GM06990 (cell line): ENCODE measurements at places on chromosomes 3 and 15.

DNA sequence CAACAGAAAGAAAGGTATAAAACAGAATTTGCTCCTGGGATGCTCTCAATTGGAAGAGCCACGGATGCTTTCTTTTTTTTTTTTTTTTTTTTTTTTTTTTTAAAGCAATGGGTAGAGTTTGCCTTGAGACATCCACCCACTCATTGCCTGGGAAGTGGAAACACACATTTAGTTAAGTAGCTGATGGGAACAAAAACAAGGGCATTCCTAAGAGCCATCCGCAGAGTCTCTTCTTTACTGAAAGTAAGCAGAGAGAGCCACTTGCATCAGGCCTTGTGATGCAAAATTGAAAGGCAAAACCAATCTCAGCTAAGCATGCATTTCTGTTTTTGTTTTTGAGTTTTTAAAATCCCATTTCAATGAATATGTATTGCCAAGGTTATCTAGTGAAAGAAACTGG, 787.9 kb upstream of the LMCD1 start:
- DNase-seq, result no peak

- no peak for DNase-seq
These were observed 140.4 kb downstream of the GABRB3 start for GRCh38 chr15:26632500-26632899.

DNA sequence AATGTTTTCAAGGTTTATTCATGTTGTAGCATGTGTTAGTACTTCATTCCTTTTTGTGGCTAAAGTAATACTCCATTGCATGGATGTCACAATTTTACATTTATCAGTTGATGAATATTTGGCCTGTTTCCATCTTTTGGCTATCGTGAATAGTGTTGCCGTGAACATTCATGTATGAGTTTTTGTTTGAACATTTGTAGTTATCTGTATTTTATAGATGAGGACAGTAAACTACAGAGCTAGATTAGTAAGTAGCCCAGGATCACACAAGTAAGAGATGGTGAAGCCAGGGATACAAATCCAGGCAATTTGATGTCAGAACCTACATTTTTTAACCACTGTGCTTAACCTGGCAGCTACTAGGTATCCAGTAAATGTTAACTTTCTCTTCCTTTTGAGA, 63.2 kb downstream of the ASTE1 start:
- no peak for DNase-seq

DNA sequence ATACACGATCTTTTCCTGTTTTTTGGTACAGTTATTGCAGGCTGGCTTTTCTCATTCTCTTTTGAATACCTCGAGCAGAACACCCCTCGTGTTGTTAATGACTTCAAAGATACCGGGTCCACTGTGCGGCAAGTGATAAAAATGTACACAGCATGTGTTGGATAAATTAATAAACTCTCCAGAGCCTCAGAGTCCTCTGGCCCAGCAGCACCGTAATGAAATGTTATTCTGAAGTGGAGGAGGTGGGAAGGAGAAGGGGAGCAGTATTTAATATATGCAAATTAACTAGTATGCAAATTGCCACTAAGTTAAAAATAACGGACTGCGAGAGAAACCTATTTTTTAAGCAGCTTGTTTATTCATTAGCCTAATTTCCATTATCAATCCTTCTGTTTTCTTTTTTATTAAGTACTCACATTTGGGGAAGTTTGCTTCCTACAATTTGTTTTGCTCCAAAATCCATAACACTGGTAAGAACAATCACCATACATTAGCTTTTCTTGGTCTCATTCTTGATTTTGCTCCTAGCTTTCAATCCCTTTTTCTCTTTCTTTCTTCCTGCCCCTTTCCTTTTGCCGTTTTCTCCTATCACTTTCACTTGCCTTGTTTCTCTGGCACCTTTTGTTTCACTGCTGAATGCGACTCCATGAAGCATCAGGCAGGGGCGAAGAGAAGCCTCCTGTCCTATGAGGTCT, 462.3 kb upstream of the PPP2R3A start:
- no peak for DNase-seq

DNA sequence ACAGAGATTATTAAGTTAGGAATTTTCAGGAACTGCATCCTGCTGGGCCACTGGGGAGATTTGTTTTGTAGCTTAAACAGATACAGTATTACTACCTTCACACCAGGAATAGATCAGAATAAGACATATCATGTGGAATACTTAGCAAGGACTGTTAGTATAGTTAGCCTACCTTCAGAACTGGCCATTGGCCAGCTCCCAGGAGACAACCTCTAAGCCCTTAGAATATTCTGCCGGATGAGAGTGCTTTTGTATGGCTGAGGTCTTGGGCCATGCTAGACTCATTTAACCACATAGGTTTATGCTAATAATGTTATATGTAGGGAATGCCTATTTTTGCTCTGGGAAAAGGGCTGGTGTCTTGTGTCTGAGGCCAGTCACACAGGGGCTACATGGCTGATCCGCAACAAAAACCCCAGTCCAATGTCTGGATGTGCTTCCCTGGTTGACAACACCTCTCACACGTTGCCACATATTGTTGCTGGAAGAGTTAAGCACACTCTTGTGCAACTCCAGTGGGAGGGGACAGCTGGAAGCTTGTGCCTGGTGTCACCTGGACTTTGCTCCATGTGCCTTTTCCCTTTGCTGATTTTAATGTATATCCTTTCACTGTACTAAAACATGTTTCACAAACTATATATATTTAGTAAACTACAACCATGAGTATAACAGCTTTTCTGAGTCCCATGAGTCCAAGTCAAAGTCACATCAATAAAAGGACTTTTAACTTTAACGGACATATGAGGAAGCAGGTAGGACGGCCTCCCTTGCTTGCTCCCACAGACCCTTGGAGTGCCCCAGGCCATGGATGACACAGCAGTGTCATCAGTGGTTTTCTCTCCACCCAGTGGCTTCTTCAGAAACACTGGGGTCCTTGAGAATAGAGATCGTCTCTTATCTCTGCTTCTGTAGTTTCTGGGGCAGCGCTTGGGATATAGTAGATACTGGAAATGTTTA, 118.0 kb upstream of the C3orf80 start:
- DNase-seq, result no peak

- no peak for DNase-seq
These were observed 497.6 kb downstream of the NTRK3 start for GRCh38 chr15:87758794-87759418.

- no peak for DNase-seq
These were observed 4.3 kb downstream of the GNAT1 start for GRCh38 chr3:50195501-50196252.

- DNase-seq, result no peak
These were observed 83.7 kb downstream of the VGLL4 start for GRCh38 chr3:11559816-11560633.

GRCh38 chr15:64693134-64693533, 82.3 kb downstream of the RBPMS2 start:
- no peak for DNase-seq

DNA sequence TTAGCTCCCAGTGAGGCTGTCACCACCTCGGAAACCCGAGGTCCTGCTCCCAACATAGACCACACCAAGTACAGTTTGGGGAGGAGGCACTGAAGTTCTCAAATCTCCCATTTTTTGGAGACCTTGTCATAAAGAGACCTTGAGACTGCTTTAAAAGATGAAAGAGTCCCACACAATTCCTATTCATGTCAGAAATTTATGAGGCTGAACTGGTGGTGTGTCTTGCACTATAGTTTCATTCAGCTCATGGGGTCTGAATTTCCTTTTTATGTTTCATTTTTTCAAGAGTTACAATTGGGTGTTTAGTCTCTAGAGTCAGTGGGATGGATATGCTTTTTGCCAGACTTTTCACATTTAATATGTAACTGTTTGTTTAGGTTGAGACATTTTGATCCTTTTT, 318.1 kb upstream of the LRRFIP2 start:
- DNase-seq, result no peak

GRCh38 chr3:40920041-40920440, 279.3 kb upstream of the CTNNB1 start:
- DNase-seq, result no peak

GRCh38 chr15:84750583-84751092, 2.2 kb downstream of the ZNF592 start:
- DNase-seq, result peak; percentile 32

DNA sequence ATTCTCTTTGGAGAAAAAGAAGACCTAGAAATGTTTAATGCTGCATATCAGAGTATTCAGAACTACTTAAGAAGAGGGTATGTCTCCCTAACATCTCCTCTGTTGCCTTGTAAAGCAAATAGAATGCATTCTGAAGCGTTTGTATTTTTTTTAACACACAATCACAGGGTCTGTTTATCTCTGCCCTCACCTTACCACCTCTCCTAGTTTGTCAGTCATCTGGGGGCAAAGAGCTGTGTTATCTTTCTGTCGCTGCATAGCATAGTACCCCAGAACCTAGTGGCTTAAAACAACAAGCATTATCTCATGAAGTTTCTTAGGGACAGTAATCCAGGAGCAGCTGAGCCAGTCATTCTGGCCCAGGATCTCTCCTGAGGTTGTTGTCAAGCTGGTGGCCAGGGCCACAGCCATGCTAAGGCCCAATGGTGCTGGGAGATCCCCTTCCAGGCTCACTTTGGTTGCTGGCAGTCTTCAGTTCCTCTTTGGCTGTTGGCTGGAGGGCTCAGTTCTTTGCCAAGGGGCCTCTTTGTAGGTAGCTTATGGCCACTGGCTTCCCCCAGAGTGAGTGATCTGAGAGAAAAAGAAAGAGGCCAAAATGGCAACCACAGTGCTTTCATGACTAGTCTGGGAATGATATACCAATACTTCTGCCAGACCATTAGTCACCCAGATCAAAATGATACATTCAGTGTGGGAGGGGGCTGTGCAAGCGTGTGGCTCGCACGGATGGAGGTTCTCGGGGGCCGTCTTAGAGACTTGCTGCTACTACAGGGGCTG, 17.8 kb downstream of the EDEM1 start:
- DNase-seq, result peak; percentile 59

- DNase-seq, result no peak
These were observed 119.4 kb upstream of the STRIT1 start for GRCh38 chr3:155412904-155413303.

- no peak for DNase-seq
These were observed 40.9 kb upstream of the MYO5C start for GRCh38 chr15:52336529-52336928.

DNA sequence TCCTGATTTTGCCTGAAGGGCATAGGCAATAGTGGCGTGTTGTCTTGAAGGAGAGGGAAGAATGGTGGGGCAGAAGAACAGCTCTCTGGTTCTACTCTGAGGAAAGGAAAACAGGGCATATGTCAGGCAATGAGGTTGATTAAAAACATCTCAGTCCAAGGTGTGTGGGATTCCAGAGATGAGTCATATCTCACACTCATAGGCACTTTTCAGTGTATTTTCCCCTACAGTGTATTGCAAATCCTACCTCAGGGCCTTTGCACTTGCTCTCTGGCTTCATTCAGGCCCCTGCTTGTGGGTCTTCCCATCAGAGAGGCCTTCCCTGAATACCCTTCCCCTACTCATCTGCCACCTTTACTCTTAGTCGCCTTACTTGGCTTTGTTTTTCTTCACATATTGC, 107.8 kb downstream of the SLCO3A1 start:
- no peak for DNase-seq

DNA sequence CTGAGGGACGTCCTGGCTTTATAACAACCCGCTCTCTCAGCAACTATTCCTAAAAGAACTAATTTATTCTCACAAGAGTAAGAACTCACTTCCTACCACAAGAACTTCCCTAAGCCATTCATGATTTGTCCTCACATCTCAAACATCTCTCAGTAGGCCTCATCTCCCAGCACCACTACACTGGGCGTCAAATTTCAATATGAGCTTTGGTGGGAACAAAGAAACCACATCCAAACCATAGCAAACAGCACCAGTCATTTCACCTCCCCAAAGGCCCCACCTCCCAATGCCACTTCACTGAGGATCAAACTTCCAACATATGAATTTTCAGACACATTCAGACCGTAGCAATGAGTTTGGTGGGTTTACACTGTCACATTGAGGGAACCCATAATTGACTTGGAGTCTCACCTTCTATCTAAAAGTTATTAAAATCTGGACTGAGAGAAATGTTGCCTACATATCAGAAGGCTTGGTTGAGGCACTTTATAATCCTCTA, 116.4 kb upstream of the AGBL1 start:
- DNase-seq, result no peak

DNA sequence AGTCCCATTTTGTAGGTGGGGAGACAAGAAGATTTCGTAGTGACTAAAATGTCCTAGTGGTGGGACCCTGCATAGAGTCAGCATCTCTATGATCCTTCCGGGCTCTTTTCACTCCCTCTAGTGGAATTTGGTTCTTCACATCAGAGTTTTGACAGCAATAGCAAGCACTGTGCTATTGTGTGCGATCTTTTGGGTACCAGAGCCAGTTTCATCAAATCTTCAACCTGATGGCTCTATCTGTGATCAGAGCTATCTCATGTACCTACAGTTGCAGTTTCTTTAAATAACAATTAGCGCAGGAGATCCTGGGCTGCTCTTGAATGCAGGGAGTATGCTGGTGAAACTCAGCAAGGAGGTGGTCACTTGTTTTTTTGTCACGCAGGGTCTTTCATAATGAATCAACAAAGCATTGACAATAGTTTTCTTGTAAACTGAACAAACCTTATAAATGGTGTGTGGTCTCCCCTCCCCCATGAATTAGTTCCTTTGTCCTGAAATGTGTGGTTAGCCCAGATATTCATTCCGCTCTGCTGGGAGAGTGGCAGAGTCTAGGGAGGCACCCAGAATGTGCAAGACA, 257.2 kb upstream of the SOX2 start:
- no peak for DNase-seq

GRCh38 chr15:35126236-35126635, 41.1 kb upstream of the NANOGP8 start:
- no peak for DNase-seq

GRCh38 chr3:176469694-176470205, 727.5 kb downstream of the TBL1XR1 start:
- DNase-seq, result no peak

DNA sequence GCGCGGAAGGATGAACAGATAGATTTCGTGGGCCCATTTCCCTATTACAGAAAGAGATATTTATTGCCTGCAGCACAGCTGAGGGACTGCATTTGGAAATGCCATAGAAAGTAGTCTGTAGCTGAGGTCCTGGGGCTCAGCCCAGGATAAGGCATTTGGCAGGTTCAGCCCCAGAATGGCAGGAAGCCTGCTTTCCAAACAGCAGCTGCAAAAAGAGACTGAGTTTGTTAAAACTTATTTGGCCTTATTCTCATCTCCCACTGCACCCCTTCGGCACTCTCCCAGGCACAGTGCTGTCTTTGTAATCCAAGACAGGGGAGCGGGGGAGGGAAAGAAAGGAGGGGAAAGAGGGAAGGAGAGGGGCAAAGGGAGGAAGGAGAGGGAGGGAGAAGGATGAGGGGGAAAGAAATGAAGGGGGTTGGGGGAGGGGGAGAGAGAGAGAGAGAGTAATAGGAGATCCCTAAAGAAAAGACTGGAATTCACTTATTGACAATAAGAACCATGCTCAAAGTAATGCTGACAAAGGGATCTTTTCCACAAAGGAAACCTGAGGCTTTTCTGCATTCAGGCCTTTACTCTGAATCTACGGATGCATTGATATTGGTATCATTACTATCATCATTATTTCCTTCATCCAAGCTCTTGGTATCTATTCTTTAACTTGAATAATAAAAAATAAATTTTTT, 94.0 kb upstream of the LRRN1 start:
- no peak for DNase-seq

- DNase-seq, result no peak
These were observed 150.8 kb upstream of the DPH6 start for GRCh38 chr15:35696767-35697231.
